ENCODE measurements at places on chromosomes 5 and 9.

- no peak for DNase-seq
These were observed 138.7 kb upstream of the NR3C1 start for GRCh38 chr5:143541943-143542797.

- peak; percentile 12 for DNase-seq
These were observed at the start of gene HDHD3 for GRCh38 chr9:113376634-113377567. HDHD3 (minus strand) TSS chr9:113376986; CDS start chr9:113374354, 2,632 bp downstream.

GRCh38 chr9:34253460-34253837 is 74.6 kb downstream of the UBAP1 start:
- DNase-seq = no peak

DNA sequence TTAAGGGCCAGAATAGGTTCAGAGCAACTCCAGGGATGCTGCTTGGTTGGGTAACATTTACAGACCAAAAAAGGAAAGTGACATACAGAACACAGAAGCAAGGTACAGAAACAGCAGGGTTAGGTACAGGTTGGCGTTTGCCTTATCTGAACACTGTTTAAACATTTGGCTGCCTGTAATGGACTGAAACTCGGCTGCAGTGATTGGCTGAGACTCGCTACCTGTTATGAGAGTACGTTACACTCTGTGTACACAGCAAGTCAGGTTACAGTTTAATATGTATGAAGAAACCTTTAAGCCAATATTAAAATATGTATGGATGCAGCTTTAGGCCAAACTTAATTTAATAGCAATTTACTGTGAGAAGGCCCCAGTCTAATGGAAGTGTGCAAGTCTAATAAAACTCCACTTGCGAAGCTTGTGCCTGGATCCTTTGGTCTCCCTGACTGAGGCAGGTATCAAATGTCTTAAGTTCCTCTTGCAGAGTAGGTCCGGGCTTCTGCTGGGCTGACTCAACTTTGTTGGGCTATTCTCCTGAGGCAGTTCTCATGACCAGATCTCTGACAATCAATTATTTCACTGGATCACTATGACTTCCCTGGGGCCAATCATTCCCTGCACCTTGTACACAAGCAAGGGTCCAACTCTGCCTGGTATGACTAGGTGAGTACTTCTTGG is 204.9 kb downstream of the ZNF462 start:
- no peak for DNase-seq

DNA sequence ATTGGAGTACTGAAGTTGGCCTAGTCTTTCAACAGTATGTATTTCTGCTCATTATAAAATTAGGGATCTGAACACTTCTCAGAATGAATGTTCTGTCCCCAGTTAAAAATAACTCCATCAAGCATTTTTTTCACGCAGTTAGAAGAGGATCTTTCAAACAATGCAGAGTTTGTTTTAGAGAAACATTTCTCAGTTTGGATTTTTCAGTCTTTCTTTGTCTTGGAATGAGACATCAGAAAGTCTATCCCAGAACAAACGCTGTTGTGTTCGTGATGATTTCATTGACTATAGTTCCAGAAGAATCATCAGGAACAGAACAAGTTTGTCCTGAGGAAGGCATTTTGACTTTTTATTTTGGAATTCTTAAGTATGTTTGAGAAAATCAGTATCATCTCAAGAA is 218.7 kb downstream of the ARRDC3 start:
- no peak for DNase-seq

- DNase-seq = no peak
These were observed 4.7 kb downstream of the DNAI1 start for GRCh38 chr9:34463098-34463900.

Data from HFF-Myc (cell line).